ENCODE measurements at places on chromosomes 1 and 21.

GRCh38 chr1:228735871-228736586 lies 750 bp downstream of the RHOU start:
- peak; percentile 33 for DNase-seq

DNA sequence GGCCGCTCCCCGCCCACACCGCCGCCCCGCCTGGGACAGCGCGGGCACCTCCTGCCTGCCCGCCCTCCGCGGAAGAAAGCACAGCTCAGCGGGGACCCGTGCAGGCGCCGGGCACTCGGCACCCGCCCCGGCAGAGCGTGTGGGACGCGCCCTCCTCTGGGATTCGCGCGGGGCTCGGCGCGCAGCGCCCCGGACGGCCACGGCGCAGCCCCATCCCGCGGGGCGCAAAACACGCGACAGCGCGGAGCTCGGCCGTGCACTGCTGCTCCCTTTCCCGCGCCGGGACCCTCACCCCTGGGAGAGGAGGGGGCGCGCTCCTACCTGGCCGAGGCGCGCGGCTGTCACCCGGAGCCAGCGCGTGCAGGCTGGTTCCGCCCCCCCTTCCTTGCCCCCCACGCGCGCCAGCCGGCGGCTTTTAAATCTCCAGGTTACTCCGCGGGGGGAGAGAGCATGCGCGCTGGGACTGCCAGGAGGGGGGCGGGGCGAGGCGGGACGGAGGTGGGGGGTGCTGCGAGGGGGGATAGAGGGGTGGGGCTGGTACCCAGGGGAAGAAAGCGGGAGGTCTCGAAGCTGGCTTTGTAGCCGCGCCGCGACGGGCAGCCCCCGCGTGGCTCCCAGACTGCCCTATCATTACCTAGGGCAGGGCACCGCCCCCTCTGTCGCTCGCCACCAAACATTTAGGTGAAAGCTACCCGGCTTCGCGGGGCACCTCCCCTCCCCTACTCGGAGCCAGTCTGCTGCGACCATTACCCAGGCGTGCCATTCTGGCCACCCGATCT lies at the start of gene SLC45A3:
TSS of gene SLC45A3 (minus strand) at position 437 of the 779 bp plus-strand sequence. CDS start 15,853 bp downstream, outside the sequence.
- peak; percentile 62 for DNase-seq

GRCh38 chr1:34975771-34976170 lies 9.4 kb downstream of the TMEM35B start:
- DNase-seq, result no peak

- DNase-seq, result no peak
Observed at GRCh38 chr1:229411434-229412055, 22.3 kb downstream of the ACTA1 start.

- no peak for DNase-seq
Observed at GRCh38 chr1:229028544-229028943, 242.4 kb upstream of the RAB4A start.

GRCh38 chr1:30173560-30173959 lies 549.8 kb downstream of the MATN1 start:
- no peak for DNase-seq

GRCh38 chr1:39957299-39958015 lies 2.5 kb downstream of the MFSD2A start:
- DNase-seq, result no peak
